ENCODE measurements at places on chromosomes 7 and 10. TPM values are rescaled to one million over a fixed set of nuclear protein-coding genes. Genes with fewer than 3 reads are reported as not detected.
A peak's percentile ranks its signal among the peaks of the same experiment; 100 is the strongest.

DNA sequence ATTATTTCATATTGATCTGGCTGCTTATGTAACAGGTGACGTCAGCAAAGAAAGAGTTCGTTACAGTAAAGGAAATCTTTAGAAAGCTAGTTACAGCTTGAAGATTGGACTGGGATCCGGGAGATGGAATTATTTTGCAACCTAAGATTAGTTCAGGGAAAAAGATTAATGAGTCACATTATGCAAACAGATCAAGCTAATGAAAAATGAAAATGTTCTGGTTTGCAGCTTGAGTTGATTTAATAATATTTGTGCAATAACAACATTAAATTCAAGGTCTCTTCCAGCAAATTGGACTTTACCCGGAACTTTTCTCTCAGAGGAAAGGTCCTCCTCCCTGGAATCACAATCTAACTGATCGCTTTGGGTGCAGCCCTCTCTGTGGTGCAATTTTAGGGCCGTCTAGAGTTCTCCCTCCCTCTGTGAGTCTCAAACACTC lies 119.5 kb downstream of the OTUD1 start:
- DNase-seq = no peak

- DNase-seq = peak; percentile 70
Measured at GRCh38 chr10:79070081-79070605, 1.4 kb downstream of the ZMIZ1 start.

DNA sequence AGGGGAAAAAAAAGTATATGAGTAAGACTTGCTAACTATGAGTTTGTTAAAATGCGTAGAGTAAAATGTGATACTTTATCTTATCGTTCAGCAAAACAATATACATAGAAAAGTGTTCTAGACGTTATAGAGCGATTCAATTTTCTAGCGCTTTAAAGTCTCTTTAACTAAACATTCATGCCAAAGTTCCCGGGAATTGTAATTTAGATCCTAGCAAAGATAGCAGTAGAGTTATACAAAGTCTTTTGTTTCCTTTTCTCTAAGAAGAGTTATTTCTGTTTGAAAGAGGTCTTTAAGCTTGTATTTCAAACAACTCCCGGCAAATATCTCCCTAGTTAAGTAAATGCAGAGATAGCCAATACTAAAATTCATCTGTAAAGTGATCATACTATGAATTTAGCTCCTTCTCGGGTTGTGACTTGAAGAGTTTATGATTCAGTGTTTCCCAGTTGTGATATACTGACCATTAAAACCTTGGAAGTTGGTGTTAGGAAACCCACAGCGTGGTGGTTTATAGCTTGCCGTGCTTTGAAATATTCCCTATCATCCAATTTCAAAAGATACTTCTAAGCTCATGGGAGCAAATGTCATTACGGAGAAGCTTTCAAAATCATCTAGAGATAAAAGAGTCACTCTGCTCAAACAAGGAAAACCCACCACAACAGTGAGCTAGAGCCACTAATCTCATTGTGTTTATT lies 171.7 kb downstream of the CSTF2T start:
- DNase-seq = no peak

The PVRIG gene
- 2.1 TPM for total RNA-seq

DNA sequence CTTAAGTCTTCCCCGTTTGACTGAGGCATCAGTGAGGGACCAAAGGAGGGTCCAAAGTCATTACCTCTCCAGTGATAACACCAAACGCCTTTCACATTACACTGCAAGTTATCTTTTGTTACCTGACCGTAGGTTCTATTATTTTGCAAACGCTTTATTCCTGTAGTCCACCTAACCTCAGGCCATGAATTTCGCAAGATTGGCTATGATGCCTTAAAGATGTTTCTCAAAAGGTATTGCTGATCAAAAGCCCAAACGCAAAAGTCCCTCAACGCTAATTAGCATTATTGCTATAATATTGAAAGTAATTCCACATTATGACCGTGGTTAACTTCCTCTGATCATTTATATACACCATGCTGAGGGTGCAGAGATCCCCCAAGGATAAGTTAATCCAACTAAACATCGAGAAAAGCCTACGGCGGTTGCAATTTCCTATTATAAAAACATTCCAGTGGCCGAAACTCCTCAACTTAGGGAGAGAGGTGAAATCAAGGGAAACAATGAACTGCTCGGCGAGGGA lies 649 bp downstream of the DNA2 start:
- DNase-seq = no peak

DNA sequence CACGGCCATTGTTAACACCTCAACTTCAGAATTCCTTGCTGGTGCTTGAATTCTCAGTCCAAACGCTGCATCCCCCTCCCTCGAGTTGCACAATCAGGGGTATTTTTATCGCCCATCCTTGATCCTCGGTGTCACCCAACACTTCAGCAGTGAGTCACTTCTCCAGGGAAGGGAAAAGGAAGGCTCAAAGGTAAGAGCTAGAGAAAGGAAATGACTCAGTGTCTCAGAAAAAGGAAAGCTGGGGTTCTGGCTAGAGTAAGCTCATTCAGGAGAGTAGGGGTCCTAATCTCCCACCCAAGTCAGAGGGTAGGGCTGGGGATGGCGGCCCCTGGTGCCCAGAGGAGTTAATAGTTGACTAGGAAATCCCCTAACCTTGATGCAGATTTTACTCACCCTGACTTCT lies 39.8 kb upstream of the TRIM8 start:
- peak; percentile 51 for DNase-seq

The CYP3A7 gene
- total RNA-seq = not detected

- no peak for DNase-seq
Measured at GRCh38 chr7:121755818-121756552, 117.0 kb upstream of the PTPRZ1 start.

The PITX3 gene
- not detected for total RNA-seq

GRCh38 chr10:1933215-1933614 lies 195.9 kb upstream of the ADARB2 start:
- no peak for DNase-seq

The NUTM2B gene
- total RNA-seq = 0.42 TPM

DNA sequence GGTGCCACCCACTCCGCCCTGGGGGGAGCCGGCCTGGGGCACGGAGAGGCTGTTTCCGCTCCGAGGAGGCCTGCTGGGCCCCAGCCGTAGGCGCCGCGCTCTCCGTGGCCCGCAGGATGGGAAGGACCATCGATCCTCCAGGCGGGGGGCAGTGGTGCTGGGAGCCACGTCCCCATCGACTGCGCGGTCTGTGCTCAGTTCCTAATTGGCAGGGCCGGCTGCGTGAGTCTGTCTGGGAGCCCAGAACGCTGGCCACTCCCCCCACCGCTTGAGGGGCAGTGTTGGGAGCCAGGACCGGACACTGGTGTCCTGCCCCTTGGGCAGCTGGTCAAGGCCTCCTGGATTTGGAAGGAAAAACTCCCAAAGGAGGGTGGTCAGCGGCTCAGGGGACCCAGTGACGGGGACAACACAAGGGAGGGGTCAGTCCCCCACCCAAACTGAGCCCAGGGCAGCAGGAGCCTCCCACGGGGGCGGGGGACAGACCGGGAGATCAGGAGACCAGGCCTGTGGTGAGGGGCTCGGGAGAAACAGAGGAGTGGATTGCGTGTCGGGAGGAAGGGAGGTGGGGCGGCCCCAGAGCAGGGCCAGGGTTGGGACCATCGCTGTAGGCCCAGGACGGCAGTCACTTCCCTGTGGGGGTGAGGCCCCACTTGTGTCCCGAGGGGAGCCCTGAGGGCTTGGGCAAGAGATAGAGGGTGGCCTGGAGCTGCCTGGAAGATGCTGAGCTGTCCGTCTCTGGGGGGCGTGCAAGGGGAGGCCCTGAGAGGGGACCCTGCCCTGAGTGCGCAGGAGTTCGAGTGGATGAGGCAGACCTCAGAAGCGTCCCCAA lies 89.0 kb downstream of the UNCX start:
- DNase-seq = no peak

DNA sequence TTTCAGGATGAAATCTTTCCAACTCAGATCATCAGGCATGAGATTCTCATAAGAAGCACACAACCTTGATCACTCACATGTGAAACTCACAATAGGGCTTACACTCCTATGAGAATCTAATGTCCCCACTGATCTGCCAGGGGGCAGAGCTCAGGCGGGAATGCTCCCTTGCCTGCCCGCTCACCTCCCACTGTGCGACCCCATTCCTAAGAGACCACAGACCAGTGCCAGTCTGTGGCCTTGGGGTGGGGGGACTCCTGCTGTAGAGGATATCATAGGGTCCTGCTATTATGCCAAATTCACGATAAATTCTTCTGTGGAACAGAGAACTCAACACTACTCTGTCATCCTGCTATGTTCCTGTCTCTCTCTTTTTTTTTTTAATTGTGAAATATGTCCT lies 5.2 kb upstream of the RASGEF1A start:
- no peak for DNase-seq

- DNase-seq = no peak
Measured at GRCh38 chr7:114925434-114925833, 3.5 kb downstream of the MDFIC start.

- DNase-seq = no peak
Measured at GRCh38 chr10:104035194-104036068, 50.2 kb downstream of the COL17A1 start.

GRCh38 chr7:12861070-12861469 lies 173.6 kb downstream of the ARL4A start:
- DNase-seq = no peak

GRCh38 chr7:142463401-142463850 lies 205.6 kb upstream of the PRSS58 start:
- DNase-seq = no peak

- peak; percentile 61 for DNase-seq
Measured at GRCh38 chr10:132570771-132571649, 33.4 kb downstream of the INPP5A start.

GRCh38 chr10:3008518-3009195 lies 58.7 kb upstream of the PFKP start:
- no peak for DNase-seq

GRCh38 chr7:124322561-124322960 lies 289.7 kb upstream of the TMEM229A start:
- no peak for DNase-seq

GRCh38 chr10:127548022-127548421 lies 1.1 kb upstream of the NPS start:
- no peak for DNase-seq

The CCL24 gene
- total RNA-seq = 2.4 TPM

DNA sequence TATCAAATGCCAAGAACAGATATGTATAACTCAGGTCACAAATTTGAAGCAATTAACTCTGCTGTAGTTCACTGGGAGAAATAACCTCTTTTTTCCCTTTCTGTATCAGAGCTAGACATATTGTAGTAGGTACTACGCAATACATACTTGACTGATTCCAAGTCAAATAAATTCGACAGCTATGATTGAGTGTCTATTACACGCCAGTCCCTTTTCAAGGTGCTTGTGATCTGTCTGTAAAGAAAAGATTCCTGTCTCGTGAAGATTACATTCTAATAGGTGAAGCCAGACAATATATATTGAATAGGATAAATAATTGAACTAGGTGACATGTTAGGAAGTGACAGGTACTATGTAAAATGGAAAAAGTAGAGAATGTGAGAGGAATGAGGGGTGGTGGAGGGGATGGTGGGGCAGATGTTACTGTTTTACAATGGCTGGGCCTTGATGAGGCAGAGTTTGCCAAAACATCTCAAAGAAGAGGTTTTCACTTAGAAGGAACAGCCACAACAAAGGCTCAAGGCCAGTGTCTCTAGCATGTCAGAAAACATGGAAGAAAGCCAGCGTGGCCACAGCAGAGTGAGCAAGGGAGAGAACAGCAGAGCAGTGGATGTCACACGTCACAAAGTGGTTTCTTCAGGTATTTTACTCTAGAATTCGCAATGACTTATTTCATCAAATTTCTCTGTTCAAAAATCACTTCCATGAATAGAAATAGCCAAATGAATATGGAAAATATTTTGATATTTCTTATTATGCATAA lies 282.6 kb upstream of the CACNA2D1 start:
- DNase-seq = no peak

The FGL2 gene
- 246 TPM for total RNA-seq

DNA sequence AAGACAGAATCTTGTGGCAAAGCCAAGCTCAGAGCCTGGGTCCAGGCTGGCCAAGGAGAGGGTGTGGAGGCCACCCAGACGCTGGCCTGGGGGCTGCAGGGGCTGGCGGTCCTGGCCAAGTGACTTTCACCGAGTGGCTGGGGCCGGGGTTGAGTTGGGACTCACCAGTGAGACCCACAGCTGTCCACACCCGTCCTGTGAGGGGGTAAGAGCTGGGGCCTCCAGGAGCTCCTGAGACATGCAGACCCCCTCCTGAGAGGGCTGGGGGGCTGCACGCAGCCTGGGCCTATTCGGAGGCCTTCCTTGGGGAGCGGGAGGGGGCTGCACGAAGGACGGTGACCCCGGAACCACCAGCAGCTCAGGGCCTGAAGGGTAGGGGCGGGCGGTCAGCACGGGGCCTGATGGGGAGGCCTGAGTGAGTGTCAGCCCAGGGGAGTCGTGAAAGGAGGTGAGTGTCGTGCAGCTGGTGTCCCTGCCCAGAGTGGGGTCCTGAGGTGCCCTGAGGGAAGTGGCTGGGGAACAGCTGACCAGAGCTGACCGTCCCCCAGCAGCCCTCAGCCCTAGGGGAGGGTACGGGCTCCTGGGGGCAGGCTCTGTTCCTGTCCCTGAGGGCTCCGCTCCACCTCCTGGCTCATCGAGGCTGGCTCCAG lies 100.9 kb downstream of the FOXL3 start:
- no peak for DNase-seq

The CYP3A5 gene
- total RNA-seq = not detected

DNA sequence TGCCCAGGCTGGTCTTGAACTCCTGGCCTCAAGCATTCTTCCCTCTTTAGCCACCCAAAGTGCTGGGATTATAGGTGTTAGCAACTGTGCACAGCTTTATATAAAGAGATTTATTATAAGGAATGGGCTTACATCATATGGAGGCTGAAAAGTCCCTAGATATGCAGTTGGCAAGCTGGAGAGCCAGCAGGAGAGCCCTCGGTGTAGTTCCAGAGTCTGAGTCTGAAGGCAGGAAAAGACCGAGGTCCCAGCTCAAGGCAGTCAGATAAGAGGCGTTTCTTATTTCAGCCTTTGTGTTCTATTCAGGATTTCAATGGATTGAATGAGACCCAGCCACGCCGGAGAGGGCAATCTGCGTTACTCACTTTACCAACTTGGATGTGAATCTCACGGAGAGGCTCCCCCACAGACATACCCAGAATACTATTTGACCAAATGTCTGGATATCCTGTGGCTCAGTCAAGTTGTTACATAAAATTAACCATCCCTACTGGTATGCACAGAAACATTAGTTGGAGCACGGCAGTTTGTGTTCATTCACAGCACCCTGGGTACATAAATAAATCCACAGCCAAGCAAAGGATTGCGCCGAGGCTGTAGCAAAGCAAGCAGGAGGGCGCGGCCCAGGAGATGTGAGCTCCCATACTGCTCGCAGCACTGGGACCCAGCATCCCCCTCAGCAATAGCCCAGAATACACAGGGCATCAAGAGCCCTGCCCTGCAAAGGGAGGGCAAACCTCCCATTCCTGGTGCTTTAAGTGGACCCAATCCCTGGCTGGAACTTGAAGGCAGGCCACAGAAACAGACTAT lies 158.4 kb upstream of the ZNF32 start:
- no peak for DNase-seq

GRCh38 chr7:50358041-50358705 lies 53.7 kb downstream of the IKZF1 start:
- DNase-seq = no peak

DNA sequence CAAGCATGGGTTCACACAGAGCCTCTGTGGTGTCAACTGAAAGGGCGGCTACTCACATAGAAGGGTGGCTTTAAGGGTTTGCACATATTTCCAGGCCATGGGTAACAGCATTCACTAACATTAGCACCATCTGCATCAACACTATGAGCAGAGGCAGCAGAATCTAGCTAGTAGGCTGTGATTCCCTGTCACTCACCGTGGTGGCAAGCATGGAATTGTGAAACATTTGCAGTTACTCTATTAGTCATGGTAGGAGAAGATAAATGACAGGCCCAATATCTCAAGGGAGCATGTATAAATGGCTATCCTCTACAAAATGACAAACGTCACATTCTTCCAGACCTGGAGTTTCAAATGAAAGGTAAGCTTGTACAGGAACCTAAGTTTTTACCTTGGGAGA lies 32.2 kb upstream of the CUBN start:
- DNase-seq = no peak

The MRLN gene
- total RNA-seq = not detected

Measured in aorta (tissue), 5 donors.